Fibroblast of upper back skin (primary cell): ENCODE measurements at places on chromosomes 7 and 10.

- no peak for DNase-seq
Measured at GRCh38 chr7:135377171-135377570, 132.7 kb downstream of the CNOT4 start.

GRCh38 chr7:29090836-29091601, 55.3 kb downstream of the CPVL start:
- DNase-seq, result peak; percentile 35

DNA sequence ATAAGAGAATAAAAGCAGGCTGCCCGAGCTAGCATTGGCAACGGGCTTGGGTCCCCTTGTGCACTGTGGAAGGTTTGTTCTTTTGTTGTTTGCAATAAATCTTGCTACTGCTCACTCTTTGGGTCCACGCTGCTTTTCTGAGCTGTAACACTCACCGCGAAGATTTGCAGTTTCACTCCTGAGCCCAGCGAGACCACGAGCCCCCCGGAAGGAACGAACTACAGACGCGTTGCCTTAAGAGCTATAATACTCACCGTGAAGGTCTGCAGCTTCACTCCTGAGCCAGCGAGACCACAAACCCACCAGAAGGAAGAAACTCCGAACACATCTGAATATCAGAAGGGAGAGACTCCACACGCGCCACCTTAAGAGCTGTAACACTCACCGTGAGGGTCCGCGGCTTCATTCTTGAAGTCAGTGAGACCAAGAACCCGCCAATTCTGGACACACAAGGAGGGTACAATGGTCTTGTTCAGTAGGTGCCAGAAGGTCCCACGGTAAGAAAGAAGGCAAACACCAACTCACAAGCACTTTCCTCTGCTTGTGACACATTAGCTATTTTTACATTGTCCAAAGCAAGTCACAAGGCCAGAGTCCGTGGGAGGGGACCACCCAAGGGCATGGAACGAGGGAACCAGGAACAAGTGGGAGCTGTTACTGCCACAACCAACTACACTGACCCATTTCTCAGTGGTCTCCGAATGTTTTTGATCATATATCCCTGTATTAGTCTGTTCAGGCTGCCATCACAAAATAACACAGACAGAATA, 29.2 kb upstream of the CACUL1 start:
- DNase-seq, result no peak

GRCh38 chr10:93818086-93818485, 60.4 kb downstream of the LGI1 start:
- DNase-seq, result no peak
